Stimulated activated CD8-positive, alpha-beta memory T cell treated with anti-CD3 and anti-CD28 coated beads, Interleukin-4, amount 100 ng/mL, for 1 hour (primary cell): ENCODE measurements at places on chromosomes 7 and 10.

DNA sequence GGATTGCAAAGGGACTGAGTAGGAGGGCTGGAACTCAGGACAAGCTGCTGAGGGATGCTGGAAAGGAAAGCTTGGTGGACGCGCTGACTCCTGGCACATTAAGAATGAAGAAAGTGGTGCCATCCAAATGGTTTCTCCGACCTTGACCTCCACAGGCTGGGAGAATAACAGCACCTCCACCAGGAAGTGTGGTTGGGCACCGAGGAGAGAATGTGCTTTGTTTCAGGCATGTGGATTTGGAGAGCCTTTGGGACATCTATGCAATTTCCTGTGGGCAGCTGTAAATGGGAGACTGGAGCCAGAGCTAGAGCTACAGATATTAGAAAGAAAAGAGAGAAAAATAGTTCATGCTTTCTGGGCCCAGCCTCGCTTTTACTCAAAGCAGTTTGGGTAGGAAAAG lies 29.8 kb upstream of the HABP2 start:
- no peak for DNase-seq

GRCh38 chr7:44385434-44386138 lies 60.2 kb upstream of the CAMK2B start:
- no peak for DNase-seq

- DNase-seq = no peak
Observed at GRCh38 chr10:3946234-3947229, 161.5 kb upstream of the KLF6 start.

- DNase-seq = no peak
Observed at GRCh38 chr10:60044242-60044641, 137.9 kb upstream of the CCDC6 start.

DNA sequence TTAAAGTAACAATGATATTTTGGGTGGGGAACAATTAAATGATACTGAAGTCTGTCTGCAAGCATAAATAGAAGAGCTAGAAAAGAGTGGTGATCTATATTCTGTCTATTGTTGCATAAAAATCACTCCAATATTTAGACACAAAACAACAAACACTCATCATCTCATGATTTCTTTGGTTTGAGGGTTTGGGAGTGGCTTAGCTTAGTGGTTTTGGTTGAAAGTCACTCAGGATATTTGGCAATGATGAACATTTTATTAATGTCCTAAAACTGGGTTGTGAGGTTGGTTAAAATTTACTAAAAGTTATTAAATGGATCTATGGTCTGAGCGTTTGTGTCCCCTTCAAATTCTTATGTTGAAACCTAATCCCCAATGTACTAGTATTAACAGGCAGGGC lies 54.7 kb upstream of the EGFR start:
- DNase-seq = no peak
